ENCODE measurements at places on chromosomes 7 and 10. TPM values are rescaled to one million over a fixed set of nuclear protein-coding genes. Genes with fewer than 3 reads are reported as not detected.
A peak's percentile ranks its signal among the peaks of the same experiment; 100 is the strongest.

DNA sequence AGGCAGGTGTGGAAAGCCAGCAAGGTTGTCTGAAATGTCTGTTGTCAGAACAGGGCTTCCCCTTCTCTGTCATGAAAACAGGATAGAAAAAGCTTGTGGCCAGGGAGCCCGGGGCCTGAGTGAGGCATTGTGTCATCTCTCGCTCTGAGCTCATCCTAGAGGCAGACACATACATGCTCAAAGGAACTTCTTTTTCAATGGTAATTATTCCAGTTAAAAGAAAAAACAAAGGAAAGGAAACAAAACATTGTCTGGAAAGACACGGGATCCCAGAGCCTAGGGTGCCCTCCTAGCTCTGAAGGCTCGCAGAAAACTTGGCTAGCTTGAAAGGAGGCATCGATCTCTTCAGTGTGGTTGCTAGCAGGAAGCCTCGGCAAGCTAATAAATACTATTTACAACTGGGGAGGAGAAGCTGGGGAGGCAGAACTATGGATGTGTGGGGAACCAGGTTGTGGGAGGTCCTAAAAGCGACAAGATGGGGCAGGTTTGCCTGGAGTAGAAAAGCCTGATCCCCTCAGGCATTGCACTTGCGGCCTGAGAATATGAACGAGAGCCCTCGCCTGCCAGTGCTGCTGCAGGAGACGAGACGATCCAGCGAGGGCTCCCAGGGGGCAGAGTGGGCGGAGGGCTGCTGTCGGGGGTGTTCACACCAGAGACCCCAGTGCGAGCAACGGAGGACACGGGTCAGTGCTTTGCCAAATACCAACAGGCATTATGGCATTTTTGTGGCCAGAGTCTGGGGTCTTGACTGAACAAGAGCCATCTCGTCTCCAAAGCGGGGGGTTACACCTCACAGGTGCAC is 32.8 kb upstream of the DGKI start:
- DNase-seq, result peak; percentile 36

DNA sequence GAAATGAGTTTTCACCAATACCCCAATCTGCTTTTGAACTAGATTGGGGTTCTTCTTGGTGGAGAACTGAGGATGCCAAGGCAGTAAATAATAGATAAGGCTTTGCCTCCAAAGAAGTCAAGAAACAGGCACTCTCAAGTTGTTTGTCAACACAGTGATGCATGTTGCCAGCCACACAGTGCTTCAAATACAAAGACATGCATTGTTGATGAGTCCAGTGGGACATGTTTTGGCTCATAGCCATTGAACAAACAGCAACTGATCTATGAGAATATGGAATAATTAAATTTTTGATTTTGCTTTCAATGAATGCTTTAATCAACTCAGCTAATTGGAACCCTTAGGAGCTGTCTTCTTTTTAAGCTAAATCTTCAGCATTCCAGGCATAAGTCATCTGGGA is 346.4 kb downstream of the THSD7A start:
- DNase-seq, result no peak

GRCh38 chr7:44846816-44847508 is 925 bp downstream of the H2AZ2 start:
- no peak for DNase-seq

DNA sequence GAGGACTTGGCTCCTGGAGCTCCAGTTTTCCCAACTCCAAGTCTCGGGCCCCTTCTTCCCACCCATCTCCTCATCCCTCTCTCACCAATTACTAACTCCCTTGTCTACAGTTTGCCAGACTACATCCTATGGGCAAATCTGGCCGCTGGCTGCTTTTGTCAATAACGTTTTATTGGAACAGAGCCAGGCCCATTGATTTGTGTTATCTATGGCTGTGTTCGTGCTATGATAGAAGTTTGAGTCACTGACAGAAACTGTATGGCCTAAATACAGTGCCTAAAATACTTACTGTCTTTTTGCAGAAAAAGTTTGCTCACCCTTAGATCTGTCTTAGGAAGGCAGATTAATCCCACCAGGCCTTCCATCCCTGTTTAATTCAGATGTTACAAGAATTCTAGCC is 71.3 kb downstream of the PIP4K2A start:
- no peak for DNase-seq

- no peak for DNase-seq
These were observed 42.6 kb downstream of the CNOT4 start for GRCh38 chr7:135467207-135467711.

The DOCK1 gene
- 1.1 TPM for total RNA-seq

The CHCHD3 gene
- total RNA-seq, result 43.4 TPM

GRCh38 chr7:26865094-26865388 is 651 bp upstream of the SKAP2 start:
- no peak for DNase-seq

- no peak for DNase-seq
These were observed 1.8 kb downstream of the PDAP1 start for GRCh38 chr7:99406557-99406956.

GRCh38 chr7:4687956-4688355 is 5.9 kb downstream of the FOXK1 start:
- no peak for DNase-seq

GRCh38 chr7:133060004-133060403 is 21.9 kb downstream of the CHCHD3 start:
- DNase-seq, result no peak

GRCh38 chr7:100095704-100096103 is 5.5 kb downstream of the MCM7 start:
- DNase-seq, result no peak

- DNase-seq, result no peak
These were observed 231.1 kb upstream of the ADARB2 start for GRCh38 chr10:1968257-1969033.

DNA sequence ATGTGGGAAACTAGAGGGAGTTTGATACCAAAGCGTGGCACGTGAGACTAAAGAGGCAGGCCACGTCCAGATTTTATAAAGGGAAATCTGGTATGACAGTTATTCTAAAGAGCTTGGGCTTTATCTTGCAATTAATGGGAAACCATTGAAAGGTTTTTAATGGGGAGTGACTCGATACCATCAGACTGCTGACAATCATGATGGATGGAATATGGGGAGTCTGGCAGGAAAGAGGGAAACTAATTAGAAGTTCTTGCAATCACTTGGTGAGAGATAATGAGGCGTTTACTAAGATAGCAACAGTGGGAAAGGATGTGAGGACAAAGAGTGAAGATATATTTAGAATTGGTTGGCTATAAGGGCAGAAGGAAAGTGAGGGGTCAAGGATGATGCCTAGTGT is 94.0 kb downstream of the MBL2 start:
- DNase-seq, result no peak

The IFT22 gene
- total RNA-seq, result 2.9 TPM

DNA sequence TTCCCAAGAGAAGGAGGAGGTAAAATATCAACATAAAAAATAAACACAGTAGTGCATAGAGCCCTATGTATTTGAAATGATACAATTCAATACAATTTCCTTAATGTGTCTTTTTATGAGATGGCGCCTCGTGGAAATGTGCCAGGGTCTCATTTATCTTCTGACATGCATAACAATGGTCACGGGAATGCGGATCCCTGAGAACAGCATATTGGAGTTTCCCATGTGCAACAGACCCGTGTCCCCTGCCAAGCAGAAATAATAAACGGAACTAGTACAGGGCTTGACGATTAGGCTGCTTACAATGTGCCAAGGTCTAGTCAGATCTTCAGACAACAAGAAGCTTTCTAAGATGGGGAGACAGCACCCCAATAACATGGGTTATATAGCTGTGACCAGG is 217.9 kb downstream of the ARHGAP21 start:
- DNase-seq, result no peak

GRCh38 chr7:78055001-78055573 is 256.5 kb downstream of the PHTF2 start:
- DNase-seq, result no peak

GRCh38 chr10:88386204-88386788 is 196.8 kb downstream of the RNLS start:
- DNase-seq, result no peak

DNA sequence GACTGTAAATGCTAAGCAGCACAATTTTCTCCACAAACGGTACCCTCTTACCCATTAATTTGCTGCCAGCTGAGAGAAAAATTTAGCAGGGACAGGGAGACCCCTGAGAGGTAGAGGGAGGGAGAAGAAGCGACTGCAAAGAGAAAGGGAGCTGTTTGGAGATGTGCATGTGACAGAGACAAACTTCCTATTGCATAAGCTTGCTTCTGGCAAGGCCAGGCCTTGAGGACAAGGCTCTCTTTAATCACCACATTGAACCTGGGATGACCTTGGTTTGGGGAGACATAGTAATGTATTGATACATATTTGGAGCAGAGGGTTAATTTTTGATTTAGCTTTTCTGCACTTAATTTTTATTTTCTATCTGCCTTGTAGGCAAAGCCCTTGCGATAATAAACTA is 31.1 kb upstream of the HIBADH start:
- DNase-seq, result no peak

GRCh38 chr10:110239892-110240291 is 32.5 kb downstream of the MXI1 start:
- no peak for DNase-seq

The ABCA13 gene
- total RNA-seq, result not detected

The CLCN1 gene
- total RNA-seq, result 0.16 TPM

GRCh38 chr10:91409069-91409868 is 875 bp upstream of the HECTD2 start:
- DNase-seq, result no peak

DNA sequence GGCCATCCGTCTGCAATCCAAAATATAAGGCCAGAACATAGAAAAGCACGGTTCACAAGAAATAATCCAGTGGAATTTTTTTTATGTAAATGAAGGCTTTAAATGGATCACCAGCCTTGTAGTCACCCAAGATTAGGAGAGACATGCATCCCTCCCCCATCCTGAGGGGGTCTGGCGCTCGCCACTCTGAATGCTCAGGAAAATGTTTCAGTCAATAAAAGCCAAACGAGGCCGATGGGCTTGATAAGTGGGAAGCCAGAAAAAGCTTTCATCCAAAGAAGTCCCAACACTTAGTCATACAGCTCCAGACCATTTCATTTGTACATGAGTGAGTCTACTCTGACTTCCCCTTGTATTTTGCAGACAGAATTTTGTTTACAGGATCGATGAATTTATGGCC is 631.8 kb downstream of the GRID1 start:
- DNase-seq, result no peak

DNA sequence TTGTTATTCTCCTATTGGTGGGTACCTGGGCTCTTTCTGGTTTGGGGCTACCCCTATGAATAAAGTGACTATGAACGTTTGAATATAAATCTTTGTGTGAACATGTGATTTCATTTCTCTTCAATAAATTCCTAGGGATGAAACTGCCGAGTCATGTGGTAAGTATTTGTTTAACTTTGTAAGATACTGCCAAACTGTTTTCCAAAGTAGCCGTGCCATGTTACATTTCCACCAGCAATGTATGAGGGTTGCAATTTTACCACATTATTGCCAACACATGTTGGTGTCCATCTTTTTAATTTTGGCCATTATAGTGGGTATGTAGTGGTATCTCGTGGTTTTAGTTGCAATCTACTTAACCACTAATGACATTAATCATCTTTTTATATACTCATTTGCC is 94.7 kb downstream of the ZNRF2 start:
- DNase-seq, result no peak

The FEZF1 gene
- total RNA-seq, result not detected

DNA sequence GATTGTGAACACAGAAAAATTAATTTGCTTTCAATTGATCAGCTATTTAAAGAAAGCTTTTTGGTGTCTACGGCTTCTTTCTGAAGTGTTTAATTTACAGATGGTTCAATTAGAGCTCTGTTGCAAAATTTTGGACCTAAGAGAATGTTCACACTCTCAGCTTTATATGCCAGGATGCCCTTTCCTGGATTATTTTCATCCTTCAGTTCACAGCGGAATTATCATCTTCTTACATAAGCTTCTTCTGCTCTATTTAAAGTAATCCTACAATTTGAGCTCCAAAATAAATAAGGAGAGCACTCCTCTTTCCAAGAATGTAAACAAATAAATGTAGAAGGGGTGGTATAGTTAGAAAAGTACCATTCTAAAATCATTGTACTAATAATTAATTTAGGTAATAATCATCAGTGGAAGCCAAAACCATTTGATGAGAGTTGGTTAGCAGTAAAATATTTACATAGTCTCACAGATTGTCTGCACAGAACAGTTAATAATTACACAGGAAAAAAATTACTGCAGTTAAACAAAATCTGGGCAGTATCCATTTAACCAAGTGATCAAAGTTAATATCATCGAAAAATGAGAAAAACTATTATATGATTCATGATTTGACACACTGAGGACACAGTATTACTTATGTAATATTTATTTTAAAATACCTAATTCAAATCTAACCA is 298.0 kb upstream of the TMEM229A start:
- no peak for DNase-seq

The CNPY1 gene
- total RNA-seq, result not detected

GRCh38 chr10:79331709-79332108 is 15.6 kb upstream of the PPIF start:
- peak; percentile 75 for DNase-seq

DNA sequence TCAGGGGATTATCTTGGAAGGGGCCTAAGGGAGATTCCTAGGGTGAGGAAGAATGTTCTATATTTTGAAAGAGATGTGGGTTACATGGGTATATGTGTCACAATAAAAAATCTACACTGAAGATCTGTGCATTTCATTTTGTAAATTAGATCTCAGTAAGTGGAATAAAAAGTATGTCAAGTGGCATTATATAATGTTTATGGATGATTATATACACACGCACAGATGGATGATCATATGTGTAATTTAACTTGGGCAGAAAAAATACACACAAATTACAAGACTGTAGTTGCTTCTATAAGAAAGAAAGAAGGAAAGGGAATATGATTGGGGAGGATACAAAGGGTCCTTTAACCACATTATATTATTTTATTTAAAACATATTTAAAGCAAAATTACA is 18.5 kb downstream of the ASZ1 start:
- DNase-seq, result no peak

DNA sequence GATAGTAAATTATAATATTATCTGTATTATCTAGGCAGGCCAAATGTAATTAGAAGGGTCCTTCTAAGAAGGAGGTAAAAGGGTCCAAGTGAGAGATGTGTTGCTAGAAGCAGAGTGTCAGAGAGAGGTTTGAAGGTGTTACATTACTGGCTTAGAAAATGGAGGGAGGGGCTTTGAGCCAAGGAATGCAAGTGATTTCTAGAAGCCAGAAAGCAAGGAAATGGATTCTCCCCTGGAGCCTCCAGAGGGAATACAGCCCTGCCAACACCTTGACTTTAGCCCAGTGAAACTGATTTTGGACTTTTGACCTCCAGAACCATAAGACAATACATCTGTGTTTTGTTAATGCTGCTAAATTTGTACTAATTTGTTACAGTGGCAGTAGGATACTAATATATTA is 97.9 kb upstream of the IL6 start:
- DNase-seq, result no peak

DNA sequence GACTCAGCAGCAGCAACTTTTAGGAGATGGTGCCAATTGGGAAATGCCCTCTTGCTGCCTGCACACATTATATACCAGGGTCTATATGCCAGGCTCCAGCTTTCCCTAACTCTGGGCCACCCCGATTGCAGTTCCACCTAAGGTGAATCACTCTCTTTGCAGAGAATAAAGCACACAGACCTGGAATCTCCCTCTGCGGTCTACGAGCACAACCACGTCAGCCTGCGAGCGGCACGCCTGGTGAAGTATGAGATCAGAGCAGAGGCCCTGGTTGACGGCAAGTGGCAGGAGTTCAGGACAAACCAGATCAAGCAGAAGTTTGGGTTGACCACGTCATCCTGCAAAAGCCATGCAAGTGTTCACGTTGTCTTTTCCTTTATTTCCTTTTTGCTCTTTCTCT is 38.2 kb upstream of the PLEKHA1 start:
- no peak for DNase-seq

GRCh38 chr7:46534664-46535588 is 613.9 kb upstream of the IGFBP3 start:
- no peak for DNase-seq

GRCh38 chr10:132117146-132117545 is 51.4 kb downstream of the JAKMIP3 start:
- DNase-seq, result no peak

The LBX1 gene
- not detected for total RNA-seq

All from activated naive CD4-positive, alpha-beta T cell treated with anti-CD3 and anti-CD28 coated beads, Interleukin-2, amount 50 U/mL, for 72 hours (primary cell).